ENCODE measurements at places on chromosomes 5 and 9.

DNA sequence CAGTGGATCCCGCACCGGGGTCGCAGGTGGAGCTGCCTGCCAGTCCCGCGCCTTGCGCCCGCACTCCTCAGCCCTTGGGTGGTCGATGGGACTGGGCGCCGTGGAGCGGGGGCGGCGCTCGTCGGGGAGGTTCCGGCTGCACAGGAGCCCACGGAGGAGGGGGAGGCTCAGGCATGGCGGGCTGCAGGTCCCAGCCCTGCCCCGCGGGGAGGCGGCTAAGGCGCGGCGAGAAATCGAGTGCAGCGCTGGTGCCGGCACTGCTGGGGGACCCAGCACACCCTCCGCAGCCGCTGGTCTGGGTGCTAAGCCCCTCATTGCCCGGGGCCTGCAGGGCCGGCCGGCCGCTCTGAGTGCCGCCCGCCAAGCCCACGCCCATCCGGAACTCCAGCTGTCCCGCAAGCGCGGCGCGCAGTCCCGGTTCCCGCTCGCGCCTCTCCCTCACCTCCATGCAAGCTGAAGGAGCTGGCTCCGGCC lies 120.6 kb upstream of the MEF2C start:
- DNase-seq: no peak

- DNase-seq: no peak
These were observed 1.2 kb downstream of the NIPSNAP3B start for GRCh38 chr9:104765138-104765537.

DNA sequence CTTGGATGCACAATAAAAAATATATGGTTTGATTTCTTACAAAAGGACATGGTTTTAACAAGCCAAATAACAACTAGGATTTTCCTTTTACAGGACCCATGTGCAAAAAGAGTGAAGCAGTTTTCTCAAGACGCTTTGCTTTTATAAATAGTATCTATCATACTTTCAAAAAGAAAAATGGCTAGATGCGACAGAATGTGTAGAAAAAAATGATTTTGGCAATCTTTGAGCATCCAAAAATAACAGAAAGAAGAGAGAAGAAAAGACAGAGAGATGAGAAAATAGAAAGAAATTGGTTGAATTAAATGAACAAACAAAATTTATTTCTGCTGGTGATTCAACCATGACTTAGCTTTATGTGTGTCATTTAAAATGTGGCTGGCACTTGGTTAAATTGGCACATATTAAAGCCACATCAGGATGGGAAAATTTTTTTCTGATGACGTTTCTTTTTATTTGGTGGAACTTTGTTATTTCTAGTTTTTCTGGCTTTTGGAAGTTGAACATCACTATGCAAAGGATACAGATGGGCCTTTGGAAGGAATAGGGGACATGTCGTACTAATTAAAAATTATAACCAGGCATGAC lies 35.6 kb upstream of the NREP start:
- DNase-seq: no peak

- no peak for DNase-seq
These were observed 14.9 kb downstream of the NR2F1-AS1 start for GRCh38 chr5:93566091-93566490.

GRCh38 chr5:88480245-88480644 lies 211.6 kb upstream of the TMEM161B start:
- no peak for DNase-seq

GRCh38 chr9:14136646-14137370 lies 177.1 kb downstream of the NFIB start:
- DNase-seq: no peak

DNA sequence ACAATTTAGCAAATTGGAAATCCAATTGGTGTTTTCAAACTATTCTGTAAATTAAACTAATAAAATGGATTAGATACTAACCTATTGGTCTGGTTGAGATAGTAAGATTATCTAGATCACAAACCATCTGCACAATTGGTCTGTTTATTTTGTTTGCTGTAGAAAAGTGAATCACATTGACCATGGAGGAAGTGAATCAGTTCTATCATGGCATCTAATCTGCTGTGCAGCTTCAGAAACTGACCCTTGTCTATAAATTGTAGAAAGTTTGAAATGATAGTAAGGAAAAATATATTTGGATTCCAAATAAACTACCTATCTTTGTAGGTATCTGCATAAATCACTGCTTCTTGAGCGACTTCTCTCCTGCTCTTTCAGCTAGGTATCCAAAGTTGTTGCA lies 1865.4 kb downstream of the MAT2B start:
- DNase-seq: no peak

Measured in iPS DF 6.9 (cell line).